GF-D8 (cell line): ENCODE measurements at places on chromosomes 2 and 18.

DNA sequence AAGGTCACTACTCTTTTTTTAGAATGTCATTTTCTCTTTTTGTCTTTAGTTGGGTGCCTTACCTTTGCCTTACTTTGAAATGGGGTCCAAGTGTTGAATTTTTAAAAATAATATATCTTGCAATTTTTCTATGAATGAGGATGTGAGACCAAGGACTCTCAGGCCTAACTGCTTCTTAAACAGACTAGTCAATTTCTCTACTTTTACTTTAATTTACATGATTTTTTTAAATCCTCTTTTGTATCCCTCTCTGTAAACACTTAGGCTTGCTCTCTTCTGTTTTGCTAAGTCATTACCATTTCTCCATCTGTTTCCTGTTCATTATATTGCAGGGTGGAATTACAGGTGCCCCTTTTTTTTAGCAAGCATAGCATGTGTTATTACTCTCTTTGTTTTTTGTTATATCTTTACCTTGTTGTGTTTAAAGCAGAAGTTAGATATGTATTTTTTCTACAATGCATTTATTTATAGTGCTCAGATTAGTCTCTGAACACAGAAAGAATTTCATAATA lies 261.8 kb downstream of the SPAG16 start:
- DNase-seq = no peak

DNA sequence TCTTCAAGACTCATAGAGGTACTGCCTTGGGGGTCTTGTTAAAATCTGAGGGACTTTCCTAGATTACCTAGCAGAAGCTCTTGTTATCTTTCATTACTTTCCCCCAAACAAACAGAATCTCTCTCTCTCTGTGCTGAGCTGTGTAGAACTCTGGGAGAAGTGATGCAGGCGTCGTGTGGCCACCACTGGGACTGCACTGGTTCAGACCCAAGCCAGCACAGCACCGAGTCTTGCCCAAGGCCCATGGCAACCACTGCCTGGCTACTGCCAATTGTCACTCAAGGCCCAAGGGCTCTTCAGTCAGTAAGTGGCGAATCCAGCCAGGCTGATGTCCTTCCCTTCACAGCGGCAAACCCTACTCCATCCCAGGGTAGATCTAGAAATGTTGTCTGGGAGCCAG lies 28.6 kb downstream of the PPP1R1C start:
- no peak for DNase-seq

DNA sequence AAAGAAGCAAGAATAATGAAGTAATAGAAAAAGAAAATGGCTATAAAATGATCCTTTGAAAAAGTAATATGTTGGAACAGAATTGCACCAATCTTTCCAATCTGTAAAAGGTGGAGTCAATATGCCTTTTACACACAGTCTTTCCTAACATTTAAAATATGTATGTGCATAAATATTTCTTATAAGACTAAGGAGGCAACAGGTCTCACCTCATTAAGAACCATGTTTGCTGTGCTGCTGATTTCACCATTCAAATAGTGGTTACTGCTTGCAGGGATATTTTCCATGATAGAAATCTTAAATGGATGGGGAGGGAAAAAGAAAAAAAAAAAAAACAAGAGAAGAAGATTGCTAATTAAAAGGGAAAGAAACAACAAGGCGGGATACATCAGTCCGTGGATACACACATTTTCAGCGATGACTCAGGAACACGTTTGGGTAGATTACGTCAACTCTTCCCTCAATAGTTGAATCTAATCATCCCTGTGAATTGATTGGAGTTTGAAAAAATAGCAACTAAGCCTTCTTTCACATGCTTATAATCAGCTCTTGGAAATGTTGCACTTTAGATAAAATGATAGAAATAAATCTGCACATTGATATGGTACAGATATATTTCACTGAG lies 2133.9 kb upstream of the CELF4 start:
- no peak for DNase-seq

DNA sequence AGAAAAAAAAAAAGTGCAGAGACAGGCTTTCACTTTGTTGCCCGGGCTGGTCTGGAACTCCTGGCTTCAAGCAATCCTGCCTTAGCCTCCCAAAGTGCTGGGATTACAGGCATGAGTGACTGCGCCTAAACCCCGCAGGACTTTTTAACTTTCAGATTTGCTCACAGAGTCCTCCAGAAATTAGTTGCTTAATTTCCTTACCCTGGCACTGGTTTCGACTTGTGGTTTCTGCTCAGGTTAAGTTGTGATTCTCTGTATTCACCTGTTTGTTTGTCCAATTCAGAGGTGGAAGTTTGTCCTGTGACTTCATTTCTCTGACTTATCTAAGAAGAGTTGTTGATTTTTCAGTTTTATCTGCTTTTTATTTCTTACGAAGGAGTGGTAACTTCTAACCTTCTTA lies 238.1 kb downstream of the TMEM182 start:
- DNase-seq = no peak

GRCh38 chr2:208807756-208808155 lies 401.2 kb downstream of the PTH2R start:
- DNase-seq = no peak

DNA sequence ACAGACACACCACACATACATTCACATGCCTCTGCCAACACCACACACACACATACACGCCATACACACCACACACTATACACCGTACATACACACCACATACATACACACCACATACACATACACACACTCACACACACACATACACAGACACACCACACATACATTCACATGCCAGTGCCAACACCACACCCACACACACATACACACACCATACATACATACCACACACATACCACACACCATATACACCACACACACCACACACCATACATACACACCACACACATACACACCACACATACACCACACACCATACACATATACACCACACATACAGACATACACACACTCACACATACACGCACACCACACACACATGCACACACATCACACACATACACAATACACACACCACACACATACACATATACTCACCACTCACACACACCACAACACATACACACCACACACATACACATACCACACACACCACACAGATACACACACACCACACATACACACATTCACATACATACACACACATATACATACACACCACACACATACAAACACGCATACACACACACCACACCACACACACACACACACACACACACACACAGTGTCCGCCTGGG lies 37.2 kb downstream of the MCFD2 start:
- DNase-seq = no peak

DNA sequence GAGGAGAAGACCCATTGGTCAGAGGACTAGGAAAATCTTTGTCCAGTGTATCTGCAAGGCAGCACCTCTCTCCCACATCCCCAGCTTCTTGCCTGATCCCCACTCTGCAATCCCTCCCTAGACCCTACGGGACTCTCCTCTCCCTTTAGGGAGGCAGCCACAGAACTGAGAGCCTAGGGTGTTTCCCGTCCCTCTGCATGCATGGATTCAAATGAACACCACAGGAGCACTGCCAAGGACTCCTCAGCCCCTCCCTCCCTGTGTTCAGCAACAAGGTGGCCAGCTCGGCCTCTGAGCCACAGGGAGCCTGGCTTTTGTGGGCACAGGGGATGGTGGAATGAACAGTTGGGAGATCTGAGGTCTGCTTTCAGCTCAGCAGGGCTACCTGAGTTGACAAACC lies 117.1 kb downstream of the TXNL1 start:
- DNase-seq = no peak

DNA sequence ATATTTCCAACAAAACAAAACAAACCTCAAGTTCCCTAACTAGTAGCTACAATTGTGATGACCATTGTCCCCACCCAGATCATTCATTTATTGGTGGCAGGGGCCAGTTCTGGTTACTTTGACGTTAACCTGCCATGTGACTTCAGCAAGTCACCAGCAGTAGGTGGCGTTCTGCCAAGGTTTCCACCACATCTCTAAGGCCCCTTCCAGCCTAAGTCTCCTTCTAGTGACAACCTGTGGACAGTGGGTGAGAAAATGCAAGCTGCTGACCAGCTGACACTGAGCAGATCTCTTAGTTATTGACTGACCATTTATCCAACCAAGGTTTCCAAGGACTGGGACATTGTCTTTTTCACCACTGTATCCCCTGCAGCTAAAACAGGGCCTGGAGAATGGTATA lies 98.4 kb downstream of the GPR39 start:
- DNase-seq = no peak

DNA sequence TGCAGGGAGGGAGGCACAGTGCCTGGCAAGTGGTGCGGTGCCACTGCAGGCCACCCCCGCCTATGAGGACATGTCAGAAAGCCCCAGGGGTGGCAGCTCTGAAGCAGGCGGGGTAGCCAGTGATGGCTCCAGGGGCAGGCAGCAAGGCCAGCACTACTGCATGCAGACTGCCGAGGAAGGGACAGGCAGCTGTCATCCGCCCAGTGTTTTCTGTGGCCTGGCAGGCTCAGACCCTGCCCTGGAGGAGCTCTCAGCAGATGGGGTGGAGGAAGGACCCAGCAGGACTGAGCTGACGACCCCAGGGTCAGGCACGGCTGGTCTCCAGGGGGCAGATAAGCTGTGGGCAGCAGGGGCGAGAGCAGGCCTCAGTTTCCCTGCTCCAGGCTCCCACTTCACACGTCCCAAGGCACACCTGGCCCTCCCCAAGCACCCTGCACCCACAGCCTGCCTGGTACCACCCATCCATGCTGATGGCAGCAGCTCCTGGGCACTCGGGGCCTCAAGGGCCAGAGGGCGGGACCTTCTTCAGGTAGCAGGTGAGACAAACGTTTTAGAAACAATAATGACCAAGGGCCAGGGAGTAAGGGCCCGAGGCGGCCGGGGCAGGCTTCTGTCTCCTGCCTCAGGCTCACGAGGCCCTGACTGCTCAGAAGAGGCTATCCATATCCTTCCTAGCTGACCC lies 48.5 kb downstream of the HS6ST1 start:
- DNase-seq = no peak

DNA sequence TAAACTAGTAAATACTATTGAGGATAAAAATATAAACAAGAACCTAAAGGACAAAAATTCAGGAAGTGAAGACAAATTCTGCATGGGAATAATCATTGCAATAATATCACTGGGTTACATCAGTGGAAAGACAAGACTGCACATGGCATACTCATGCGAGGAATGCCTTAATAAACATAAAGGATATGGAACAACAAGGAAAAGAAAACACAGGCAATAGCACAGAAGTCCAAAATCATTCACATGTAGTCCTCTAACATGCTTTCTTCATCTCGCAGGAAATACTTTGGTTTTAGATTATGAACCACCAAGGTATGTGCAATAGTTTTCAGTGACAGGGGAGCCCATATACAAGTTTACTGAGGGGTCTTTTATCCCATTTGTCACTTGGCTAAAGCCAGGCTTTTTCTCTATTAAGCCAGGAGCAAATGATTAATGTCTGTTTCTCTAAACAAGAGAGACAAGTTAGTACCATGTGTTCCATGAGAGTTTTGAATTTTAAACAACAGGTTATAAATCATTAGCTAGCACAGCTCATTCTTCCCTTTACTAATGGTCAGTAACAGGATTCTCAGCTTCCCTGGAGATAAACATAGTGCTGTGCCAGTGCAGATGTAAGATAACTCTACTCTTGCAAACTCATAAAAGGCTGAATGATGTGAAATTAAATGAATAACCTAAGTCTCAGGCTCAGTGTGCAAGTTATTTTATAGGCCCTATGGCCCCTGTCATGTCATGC lies 353.6 kb upstream of the FSIP2 start:
- no peak for DNase-seq

- no peak for DNase-seq
Measured at GRCh38 chr2:18829976-18830375, 240.6 kb upstream of the NT5C1B start.

GRCh38 chr2:113196839-113197238 lies 23.1 kb downstream of the PSD4 start:
- no peak for DNase-seq

- DNase-seq = no peak
Measured at GRCh38 chr2:201433394-201433995, 17.8 kb downstream of the TRAK2 start.

GRCh38 chr2:222939979-222940378 lies 79.1 kb downstream of the ACSL3 start:
- no peak for DNase-seq

DNA sequence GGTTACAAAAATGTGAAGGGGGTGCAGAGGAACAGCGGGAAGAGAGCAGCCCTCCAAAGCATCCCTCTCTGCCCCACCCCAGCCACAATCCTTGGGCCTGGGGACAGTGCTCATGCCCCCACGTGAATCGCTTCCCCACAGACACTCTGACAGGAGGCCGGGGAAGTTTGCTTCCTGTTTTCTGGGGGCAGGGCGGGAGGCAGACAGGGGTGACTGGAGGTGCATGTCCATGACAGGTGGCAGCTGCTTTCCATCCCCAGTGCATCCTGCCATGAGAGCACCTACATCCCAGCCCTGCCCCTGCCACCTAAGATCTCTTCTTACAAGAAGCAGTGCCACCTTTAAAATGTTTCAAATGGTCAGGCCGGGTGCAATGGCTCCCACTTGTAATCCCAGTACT lies 47.2 kb upstream of the UBE2F start:
- no peak for DNase-seq

GRCh38 chr2:106596844-106597243 lies 109.7 kb downstream of the CD8B2 start:
- DNase-seq = no peak

GRCh38 chr2:37892436-37893114 lies 32.5 kb upstream of the RMDN2 start:
- DNase-seq = no peak

DNA sequence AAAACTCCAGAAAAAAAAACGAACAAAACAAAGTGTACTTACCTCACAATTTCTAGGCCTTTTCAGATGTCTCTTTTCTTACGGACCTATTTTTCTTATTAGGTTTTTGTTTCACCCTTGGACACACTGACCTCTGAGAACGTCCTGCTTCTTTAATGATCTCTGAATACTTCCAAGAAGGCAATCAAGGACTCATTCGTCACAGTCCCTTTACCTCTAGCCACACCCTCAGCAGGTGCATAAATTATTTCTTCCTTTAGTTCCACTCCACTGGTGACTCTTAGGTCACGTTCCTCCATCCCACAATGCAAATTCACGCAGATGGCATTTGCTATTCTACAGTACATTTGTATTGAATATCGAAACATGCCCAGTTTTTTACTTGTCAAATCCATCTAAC lies 21.9 kb downstream of the PELI1 start:
- no peak for DNase-seq

GRCh38 chr2:85191157-85191556 lies 58.0 kb downstream of the TCF7L1 start:
- no peak for DNase-seq

- DNase-seq = no peak
Measured at GRCh38 chr18:58054041-58054781, 10.2 kb downstream of the NEDD4L start.

DNA sequence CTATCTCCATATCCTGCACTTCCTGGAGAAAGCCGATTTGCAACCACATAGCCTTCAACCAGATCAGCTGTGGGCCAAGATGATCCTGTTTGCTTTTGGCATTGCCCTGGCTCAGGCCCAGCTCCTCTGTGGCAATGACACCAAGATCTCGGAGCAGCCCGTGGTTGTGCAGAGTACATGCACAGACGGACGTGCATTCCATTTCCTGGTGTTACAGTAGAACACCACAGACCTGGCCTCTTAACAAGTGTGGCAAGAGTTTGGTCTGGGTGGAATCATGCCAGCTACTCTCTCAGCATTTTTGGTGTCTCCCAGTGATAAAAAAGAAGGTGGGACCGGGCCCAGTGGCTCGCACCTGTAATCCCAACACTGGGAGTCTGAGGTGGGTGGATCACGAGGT lies 20.0 kb downstream of the MALT1 start:
- DNase-seq = peak; percentile 81
